ENCODE measurements at places on chromosomes 1 and 21.

- DNase-seq: no peak
Measured at GRCh38 chr1:164263540-164263939, 295.4 kb upstream of the PBX1 start.

DNA sequence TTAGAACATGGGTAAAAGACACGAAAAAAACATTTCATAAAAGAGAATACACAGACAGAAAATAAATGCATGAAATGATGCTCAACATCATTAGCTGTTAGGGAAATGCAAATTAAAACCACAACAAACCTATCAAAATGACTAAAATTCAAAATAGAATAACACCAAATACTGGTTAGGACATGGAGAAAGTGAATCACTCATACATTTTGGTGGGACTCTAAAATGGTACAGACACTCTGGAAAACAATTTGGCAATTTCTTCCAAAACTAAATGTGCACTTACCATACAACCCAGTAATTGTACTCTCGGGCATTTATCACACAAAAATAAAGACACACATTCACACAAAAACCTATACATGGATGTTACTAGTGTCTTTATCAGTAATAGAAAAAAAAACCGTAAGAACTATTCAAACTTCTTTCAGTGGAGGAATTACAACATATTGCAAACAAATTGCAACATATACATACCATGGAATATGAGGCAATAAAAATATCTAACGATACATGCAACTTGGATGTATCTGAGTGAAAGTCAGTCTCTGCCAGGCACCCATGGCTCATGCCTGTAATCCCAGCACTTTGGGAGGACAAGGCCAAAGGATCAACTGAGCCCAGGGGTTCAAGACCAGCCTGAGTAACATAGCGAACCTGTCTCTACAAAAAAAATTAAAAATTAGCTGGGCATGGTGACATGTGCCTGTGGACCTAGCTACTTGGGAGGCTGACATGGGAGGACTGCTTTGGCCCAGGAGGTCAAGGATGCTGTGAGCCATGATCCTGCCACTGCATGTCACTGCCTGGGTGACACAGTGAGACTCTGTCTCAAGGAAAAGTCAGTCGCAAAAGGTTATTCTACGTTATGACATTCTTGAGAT, 19.6 kb downstream of the HSF2BP start:
- no peak for DNase-seq

DNA sequence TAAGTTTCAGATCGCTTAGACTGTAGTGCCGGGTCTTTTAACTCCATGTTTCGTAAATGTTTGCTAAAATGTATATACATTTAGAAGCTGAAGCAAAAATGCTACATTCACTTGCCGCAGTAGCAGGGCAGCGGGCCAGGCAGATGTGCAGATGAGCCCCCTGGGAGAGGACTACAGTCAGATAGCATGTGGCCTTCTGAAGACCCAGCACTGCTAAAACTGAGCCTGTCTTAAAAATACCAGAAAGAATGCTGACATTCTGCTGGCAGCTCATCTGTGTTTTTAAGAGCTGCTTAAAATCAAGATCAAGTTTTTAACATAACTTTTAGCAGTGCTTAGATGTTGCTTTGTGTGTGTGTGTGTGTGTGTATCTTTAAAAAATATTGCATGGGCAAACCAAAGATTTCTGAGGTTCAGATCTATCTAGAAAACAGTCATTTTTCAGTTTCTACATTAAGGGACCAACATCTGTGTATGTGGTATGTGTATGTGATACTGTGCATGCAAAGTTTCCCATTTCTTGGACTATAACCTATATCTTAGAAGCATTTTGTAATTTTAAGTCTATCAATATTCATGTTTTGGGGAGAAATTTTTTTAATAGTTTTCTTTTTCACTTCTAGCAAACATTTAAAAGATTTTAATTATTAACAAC, 31.7 kb downstream of the CHRM3 start:
- no peak for DNase-seq

DNA sequence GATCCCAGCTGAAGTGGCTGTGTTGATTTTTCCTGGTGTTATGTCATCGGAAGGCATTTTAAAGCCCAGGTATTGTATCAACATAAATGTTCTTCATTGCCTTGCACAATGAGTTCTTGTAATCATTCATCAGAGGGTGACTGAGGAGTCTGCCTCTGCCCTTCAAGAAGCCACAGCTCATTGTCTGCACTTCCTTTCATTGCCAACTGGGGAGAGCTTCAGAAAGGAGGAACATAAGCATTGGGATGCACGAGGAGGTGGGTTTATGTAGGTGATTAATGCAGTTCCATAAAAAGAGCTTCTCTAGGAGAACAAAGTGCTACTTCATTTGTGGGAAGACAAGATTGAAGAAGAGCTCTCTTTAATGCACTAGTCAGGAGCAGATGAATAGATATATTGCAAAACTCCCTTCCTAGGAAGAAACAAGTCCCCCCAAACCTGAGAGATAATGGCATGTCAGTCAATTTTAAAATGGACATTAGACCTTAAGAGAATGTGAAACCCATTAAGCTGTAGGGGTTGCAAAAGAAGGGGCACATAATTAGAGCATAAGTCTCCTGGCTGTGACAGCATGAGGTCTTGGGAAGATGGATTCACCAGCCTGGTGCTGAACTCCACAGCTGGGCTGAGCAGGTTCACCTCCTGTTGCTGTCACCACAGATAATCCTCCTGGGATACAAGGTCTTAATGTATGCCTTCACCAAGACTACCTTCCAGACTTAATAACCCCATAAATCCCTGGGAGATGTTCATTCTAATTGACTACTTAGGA, 124.6 kb downstream of the BACH1 start:
- no peak for DNase-seq
